ENCODE measurements at places on chromosomes 7 and 10.

DNA sequence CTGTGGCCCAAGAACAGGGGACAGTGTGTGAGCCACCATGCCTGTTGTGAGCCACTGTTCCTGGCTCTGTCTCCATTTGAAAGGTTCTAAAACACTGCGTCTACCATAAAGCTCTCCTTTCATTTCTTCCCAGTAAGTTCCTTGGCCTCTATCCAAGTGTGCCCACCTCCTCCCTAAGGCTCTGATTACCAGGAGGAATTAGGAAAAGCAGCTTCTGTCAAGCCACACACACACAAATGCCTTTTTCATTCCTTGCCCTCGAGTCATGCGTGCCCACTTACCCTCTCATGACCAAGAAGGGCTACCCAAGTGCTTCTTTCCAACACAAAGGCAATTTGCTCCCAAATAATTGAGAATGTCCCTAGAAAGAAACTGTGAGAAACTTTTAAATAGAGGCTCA lies 70.8 kb upstream of the PARD3 start:
- DNase-seq = no peak

DNA sequence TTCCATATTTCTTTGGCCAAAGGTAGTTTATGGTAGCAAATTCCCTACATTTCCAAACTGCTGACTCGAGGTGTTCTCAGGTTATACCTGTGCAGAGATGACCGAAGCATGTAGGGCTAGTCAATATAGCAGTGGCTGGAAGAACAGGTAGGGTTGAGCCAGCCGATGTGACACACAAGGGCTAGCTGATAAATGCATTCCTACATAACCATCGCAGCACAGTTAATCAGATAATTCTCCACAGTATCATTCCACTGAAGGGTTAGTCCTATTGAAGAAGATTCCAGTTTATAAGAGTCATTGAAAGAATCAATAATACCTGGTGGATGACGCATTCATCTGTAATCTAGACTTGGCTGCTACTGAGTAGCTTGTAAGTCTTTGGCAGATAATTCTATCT lies 220.0 kb downstream of the KIF20B start:
- DNase-seq = no peak

DNA sequence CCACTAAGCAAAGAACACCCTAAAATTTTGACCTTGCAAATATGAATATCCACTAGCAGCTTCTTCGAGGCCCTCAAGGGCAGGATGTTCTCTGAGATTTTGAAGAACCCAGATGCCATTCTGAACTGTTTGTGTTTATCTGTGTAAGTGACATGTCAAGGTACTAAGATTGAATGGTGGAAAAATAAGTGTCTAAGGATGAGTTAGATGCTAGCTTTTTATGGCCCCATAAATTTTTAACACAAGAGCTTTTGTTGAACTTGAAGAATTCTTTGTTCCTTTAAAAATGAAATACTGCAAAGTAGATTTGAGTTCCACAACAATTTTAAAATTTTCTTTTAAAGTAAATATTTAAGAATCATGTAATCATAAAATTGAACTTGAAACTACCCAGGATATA lies 259.8 kb downstream of the CSTF2T start:
- DNase-seq = no peak

DNA sequence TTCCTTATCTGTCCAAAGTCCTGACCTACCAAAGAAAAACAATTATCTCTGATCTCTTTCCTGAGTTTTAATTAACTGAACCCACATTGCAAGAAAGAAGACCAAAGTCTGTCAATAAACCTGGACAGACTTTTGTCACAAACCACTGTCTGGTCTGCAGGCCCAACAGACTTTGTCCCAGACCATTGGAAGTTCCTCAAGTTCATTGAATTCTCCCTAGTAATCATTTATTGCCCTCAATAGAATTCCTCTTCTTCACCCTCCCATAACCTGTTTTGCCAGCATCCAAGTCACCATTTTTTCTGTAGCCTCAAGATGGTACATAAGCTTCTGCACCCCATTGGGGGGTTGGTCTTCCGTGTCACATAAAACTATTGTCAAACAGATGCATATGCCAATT lies 3.9 kb upstream of the DNMBP start:
- DNase-seq = peak; percentile 17

GRCh38 chr7:132066761-132067171 lies 509.5 kb downstream of the PLXNA4 start:
- DNase-seq = no peak

DNA sequence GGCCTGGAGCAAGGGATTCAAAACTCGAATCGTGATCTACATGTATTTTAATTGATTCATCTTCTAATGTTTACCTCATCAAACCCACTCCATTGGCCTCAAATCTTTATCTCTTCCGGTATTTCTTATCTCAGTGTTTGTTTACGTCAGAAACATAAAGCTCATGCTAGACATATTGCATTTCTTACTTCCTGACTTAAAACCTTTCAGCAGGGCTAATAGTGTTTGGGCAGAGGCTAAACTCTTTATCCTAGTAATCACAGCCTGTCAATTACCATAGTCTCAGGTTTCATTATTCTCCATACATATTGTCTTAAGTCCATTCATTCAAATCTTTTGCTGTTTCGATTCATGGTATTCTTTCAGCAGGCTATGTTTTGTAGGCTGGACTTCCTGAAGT lies 81.3 kb upstream of the AGR3 start:
- DNase-seq = peak; percentile 64

GRCh38 chr10:4291990-4292389 lies 507.0 kb upstream of the KLF6 start:
- DNase-seq = no peak

DNA sequence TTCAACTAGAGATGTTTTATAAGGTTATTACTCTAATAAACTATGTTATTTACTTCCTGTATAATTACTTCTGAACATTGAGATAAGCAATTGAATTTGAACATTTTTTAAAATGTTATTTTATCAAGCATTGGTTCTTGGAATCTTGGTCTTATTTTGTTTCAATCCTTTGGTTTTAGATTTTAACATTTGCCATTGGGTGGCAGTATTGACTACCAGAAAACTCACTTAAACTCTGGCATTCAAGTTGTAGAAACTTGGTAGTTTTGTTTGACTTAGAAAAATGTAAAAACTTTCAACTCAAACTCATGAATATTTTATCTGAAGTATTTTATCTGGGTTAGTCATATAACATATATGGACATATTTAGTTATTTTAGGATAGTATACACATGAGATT lies 48.1 kb downstream of the ATRNL1 start:
- DNase-seq = no peak

- DNase-seq = no peak
These were observed 17.8 kb upstream of the HKDC1 start for GRCh38 chr10:69202332-69202731.

DNA sequence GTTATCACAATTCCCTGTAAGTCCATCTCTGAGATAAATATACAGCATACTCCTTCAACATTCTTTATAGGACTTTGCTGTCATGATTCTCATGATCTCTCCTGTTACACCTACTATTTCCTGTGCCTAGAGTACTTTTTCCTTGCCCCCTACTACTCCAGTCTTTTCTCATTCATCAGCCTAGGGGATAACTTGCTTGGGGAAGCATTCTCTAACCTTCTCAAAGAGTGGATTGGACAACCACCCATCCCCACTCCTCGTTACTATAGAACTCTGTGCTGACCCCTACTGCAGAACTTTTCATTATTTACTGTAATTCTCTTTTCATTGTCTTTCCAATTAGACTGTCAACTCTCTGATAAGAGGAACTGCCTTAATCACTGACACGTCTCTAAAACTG lies 57.4 kb upstream of the TFEC start:
- no peak for DNase-seq

- DNase-seq = no peak
These were observed 576.3 kb downstream of the GFRA1 start for GRCh38 chr10:115696747-115697146.

DNA sequence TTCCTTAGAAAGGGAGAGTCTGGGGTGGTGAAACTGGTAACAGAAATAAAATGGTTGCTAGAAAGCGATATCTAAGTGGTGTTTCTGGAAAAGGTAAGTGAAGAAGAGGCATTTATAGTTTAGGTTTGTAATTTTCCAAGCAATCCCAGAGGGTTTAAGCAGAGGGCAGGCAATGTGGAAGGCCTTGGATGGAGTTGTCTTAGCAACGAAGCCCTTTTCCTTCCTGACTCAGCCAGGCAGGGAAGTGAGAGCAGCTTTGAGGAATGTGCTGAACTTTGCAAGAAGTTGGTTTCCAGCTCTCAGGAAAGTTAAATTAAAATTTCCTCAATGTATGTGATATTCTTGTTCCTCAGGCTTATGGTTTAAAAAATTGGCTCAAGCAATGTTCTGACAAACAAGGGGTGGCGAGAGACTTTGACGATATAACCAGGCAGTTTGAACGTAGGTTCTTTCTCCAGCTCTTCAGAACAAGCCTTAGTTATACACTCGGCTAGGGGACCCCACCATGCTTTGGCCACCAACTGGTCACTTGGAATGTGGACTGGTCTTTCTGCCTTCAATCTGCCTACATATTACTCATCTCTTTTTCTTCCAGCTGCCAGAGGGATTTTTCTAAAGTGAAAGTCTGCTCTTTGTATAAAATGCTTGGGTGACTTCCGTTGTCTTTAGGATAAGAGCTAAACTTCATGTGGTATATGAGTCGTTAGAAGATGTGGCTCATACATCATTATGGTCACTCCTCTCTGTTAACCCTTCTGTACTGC lies 66.9 kb upstream of the SLC25A13 start:
- DNase-seq = no peak

- DNase-seq = no peak
These were observed 166.5 kb downstream of the TFEC start for GRCh38 chr7:115864082-115864481.

- DNase-seq = no peak
These were observed 33.3 kb upstream of the GARS1 start for GRCh38 chr7:30561389-30561788.

GRCh38 chr7:66173856-66174255 lies 31.3 kb upstream of the TPST1 start:
- no peak for DNase-seq

DNA sequence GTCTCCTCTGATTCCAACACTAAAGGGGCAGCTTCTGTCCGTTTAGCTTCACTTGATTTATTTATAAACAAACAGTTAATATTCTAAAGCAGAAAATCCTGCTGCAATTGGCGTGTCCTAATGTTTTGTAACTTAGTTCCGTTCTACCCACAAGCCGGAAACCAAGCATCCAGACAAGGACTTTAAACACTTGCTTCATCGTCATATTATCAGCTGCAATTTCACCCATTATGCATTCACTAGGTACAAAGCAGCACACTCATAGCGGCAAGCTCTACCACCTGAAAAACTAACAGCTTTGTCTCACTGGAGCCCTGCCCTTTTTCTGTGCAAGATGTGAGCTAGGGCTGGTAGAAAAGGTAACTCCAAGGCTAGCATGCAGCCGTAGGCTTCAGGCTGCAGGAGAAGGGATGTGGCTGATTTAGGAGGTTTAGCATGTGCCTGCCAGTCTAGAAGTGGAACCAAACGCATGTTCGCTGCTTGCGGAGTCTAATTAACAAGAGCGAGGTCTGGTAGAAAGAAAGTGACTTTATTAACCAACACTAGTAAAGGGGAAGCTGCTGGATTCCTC lies 43.7 kb upstream of the BPGM start:
- DNase-seq = no peak

GRCh38 chr10:13816195-13816925 lies 229.6 kb downstream of the PRPF18 start:
- peak; percentile 98 for DNase-seq

GRCh38 chr7:140390466-140391190 lies 7.7 kb downstream of the SLC37A3 start:
- no peak for DNase-seq

DNA sequence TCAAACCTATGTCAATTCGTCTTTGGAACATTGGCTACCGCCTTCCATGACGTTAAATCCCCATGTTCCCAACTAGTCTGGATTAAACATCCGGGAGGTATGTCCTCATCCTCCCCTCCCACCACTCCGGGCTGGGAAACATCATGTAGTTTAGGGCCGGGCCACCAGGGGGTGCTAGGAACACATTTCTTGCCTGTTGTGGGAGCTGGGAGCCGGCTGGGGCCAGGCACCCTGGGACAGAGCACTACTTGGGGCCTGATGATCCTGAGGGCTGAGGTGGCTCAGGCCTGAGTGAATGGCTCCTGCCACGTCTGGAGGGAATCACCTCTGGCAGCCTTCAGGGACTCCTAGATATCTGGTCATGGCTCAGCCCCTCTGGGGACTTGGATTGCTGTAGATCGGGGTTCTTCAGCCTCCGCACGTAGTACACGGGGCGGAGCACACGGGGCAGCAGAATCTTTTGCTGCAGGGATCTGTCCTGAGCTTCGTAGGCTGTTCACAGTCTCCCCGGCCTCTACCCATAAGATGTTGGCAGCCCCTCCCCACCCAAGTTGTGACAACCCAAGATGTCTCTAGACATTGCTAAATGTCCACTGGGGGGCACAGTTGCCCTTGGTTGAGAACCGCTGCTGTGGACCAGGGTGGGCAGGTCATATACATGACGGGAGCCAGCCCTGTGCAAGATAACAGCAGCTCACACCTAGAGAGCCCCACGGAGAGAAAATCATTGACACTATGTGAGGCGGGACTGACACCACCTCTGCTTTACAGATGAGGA lies 141.2 kb upstream of the ZNF716 start:
- peak; percentile 6 for DNase-seq

DNA sequence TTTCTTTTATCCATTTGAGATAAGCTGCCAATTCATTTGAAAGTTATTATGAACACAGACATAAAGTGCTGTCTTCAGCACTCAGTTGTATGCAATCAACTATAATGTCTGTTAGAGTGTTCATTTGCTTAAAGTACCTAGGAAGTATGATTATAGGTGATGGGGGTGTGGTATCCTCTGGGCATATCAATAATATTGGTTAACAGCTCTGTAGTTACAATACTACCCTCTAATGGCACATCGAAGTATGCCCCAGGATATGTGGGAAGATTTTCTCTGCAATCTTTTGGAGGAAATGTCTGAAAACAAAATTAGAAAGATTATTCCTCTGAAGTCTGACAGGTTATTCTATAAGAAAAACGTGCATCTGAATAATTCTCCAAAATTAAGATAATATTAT lies 429.7 kb downstream of the ARL4A start:
- DNase-seq = peak; percentile 26

- no peak for DNase-seq
These were observed 50.9 kb downstream of the INPP5A start for GRCh38 chr10:132588301-132589013.

DNA sequence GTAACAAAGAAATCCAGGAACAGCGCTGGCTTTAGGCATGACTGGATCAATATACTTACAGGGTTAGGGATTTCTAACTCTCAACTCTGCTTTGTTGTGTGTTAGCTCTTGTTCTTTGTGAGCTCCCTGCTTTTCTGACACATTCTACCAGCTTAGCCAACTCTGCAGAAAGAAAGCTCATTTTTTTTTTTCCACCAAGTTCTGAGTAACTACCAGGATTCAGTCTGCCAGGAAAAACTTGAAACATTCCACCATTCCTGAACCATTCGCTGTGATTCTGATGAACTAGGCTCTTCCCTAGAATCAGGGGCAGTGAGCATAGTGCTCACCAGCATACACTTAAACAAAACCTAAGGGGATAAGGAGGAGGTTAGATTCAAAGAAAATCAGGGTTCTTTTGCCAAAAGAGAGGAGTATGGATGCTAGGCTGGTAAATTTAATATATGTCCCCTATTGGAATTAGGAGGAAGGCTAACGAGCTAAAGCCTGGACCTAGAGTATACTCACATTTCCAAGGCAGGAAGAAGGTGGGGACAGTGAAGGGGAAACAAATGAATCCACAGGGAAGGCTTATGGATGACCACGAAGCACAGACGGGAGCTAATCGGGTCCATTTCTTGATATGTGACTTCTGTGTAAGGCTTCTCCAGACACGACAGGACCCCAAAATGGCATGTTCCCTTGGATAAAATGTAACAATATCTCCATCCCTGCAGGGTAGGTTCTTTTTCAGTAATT lies 183.4 kb downstream of the PRKG1 start:
- no peak for DNase-seq

GRCh38 chr10:7314170-7314569 lies 96.7 kb downstream of the SFMBT2 start:
- no peak for DNase-seq

All from NCI-H146 (cell line).